Head of caudate nucleus (tissue), 42 donors: ENCODE measurements at places on chromosomes 12 and 14.

GRCh38 chr12:121513464-121514183 is 67.2 kb downstream of the KDM2B start:
- DNase-seq, result no peak

- no peak for DNase-seq
Observed at GRCh38 chr14:51650716-51651387, 858 bp upstream of the FRMD6 start.

DNA sequence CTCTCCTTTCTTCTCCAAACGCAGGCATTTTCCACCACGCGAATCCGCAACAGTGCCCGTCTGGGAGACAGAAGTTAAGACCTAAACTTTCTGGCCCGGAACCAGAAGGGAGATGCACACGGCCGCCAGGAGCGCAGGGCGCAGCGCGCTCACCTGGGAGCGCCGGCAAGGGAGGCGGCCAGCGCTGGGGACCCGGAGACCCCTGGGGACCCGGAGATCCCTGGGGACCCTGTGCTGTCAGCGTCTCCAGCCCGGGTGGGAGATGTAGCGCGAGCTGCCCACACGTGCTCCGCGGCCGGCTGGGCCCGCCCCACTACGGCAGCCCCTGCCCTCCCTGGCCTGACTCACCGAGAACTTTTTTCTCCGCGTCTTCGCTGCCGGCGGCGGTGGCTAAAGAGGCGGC is 620 bp downstream of the YBX3 start:
- DNase-seq, result peak; percentile 20

- no peak for DNase-seq
Observed at GRCh38 chr14:104441275-104442106, 138.1 kb upstream of the C14orf180 start.

- DNase-seq, result no peak
Observed at GRCh38 chr14:68168460-68169109, 349.0 kb downstream of the RAD51B start.

DNA sequence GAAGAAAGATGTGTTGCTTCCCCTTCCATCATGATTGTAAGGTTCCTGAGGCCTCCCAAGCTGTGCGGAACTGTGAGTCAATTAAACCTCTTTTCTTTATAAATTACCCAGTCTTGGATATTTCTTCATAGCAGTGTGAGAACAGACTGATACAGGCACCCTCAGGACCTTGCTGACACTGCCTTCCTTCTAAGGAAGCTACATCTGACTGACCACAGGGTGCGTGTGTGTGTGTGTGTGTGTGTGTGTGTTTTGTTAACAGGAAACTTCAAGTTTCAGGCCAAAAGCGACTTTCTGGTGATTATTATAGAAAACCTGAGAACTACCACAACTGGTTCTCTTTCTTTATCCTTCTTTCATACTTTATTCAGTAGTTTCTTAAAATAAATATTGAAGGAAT is 149.0 kb downstream of the CAPZA3 start:
- no peak for DNase-seq
